ENCODE measurements at places on chromosomes 2 and 18.

DNA sequence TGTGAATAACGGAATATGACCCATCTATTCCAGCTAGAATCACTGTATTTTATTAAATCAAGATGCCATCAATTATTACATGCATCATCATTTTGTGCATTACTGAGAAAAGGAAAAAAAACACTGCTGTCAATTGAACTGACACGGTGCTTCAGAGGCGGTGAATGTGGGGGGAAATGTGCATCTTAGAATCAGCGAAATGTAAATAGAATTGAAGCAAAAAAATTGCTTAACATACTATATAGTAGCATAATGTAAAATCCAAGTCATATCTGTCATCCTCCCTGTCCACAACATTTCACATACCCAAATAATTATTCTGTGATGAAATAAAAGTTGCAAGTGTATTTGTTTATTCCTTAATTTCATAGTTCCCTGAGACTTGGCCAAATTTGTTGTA is 84.6 kb downstream of the PRKRA start:
- DNase-seq: no peak

GRCh38 chr2:45180779-45181178 is 171.5 kb upstream of the SIX2 start:
- no peak for DNase-seq

GRCh38 chr2:120308038-120308910 is 37.7 kb upstream of the INHBB start:
- DNase-seq: no peak

DNA sequence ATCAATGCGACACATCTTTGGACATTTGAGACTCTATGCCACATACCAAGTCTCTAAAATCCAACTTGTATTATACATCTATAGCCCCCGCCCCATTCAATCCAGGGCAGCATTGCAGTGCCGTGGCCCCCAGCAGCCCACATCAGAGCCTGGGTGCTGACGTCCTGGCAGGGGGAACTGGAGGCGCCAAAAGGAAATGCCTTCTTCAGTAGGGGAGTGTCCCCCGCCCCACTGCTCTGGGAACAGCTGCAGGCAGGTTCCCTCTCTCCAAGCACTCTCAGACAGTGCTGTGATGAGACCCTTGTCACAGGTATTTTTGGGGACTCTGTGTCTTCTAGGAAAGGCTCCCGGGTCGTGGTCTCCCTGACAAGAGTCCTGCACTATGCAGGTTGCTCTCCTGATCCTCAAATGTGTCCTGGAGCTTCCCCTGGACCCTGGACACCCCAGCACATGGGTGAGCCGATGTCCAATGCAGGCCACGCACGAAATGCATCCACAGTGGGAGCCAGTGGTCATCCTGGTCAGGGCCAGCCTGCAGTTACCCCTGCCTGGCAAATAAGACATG is 188.7 kb downstream of the RTP5 start:
- DNase-seq: no peak

DNA sequence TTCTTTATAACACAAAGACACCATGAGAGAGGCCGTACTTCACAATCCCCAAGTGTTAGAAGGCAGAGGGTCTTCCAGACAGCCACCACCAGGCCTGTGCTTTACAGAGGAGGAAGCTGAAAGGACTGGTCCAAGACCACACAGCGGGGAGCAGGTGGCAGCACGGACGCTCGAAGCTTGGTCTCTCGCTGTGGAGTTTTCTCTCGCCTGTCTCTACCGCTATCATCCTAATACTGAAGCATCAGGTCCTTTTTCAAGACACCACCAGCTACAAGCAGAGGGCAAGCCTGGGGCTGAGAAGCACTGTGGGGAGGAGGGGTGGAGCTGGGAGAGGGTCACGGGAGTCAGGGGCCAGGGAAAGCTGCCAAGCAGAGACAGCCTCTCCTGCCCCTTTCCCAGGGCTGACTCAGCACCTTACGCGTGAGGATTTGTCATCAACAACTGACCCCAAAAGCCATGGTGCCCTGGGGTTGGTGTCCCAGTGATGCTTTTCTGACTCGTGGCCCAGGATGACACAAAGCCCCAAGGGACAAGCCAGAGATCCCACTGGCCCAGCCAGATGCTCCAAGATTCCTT is 31.9 kb upstream of the FOSL2 start:
- DNase-seq: peak; percentile 84

DNA sequence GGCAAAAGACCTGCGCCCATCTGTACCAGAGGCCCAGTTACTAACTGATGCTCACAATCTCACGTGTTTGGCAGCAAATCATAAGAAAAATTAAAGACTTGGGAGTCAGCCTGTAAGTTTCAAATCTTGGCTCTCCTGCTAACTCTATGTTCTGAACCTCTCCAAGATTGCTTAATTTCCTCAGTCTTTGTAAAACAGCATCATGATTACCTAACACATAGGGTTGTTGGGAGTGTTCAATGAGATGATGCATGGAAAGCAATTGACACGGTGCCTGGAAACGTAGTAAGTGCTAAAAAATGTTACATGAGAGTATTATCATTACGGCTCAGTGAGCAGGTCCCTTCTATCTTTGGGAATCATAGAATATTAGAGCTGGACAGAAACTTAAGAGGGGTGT is 497.6 kb upstream of the TCF4 start:
- DNase-seq: no peak

GRCh38 chr18:39415471-39415870 is 1849.9 kb upstream of the CELF4 start:
- no peak for DNase-seq

- peak; percentile 36 for DNase-seq
These were observed 19.4 kb downstream of the CENPA start for GRCh38 chr2:26805241-26805676.

- no peak for DNase-seq
These were observed 51.5 kb downstream of the TMEM18 start for GRCh38 chr2:625415-626333.

DNA sequence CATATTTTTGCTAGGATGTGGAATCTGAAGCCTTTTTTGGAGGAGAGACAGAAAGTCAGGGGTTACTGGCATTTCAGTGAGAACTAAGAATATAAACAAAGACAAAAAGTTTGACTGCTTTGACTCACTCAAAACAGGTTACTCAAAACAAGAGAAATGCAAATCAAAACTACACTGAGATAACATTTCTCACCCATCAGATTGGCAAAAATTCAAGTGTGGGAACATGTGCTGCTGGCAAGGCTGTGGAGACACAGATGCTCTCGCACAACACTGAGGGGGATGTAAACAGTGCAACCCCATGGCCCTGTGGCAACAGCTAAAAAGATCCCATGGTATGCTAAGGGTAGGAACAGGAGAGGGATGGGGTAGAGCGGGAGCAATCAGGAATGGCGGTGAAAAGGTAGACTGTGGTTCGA is 86.6 kb downstream of the DTNB start:
- DNase-seq: no peak

DNA sequence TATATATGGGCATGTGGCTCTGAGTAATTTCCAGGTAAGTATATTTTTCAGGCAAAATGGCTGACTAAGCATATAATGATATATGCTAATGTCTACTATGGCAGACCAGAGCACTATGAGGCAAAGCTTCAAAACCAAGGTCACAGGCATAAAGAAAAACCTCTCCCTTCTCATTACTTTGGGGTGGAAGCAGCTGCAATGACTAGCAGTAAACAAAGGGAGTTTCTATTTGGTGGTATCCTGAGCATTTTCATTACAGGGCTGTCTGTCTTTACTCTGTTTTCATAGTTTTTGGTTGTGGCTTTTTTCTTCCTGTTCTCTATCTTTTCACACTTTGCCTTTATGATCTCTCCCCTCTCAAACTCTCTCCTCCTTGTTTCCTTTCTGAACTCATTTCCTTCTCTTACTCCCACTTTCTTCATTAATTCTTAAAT is 15.6 kb downstream of the PDE6D start:
- no peak for DNase-seq

DNA sequence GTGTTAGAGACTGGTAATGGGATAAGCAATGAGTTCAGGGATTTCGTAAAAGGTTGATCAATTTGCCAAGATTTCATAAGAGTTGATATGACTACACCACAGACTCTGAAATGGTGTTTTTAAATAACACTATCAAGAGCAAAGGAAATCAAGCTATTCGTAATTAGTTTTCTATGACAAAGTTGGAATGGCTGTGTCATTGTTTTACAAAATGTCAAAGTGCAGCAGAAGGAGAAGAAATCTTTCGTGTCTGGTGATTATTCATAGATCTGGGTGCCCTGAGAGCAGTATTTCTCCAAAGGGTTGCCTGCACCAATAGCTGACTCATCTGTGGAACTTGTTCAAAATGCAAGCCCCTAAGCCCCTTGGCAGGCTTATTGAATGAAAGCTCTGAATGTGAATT is 70.1 kb downstream of the NABP1 start:
- DNase-seq: peak; percentile 9

- DNase-seq: no peak
These were observed 342.4 kb downstream of the INSIG2 start for GRCh38 chr2:118430510-118431164.

GRCh38 chr2:159795841-159796690 is 1.9 kb downstream of the CD302 start:
- no peak for DNase-seq

DNA sequence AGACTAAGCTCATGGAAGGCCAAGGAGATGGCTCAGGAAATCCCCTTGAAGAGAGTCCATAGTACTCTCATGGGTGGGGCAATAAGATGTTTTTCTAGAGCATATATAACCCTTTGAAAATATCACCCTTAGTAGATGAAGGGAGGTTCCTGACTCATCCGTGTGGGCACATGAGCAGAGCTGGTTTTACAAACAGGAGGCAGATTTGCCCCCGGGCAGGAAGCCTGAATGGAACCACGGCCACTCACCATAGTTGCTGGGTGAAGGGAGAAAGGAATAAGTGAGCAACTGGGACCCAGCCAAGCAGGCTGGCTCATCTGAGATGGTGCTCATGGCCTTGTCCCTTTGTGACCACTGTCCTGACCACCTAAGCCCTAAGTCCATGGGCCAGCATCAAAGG is 29.0 kb upstream of the MAPRE3 start:
- no peak for DNase-seq

- DNase-seq: no peak
These were observed 1073.9 kb upstream of the CRIM1 start for GRCh38 chr2:35281702-35282101.

DNA sequence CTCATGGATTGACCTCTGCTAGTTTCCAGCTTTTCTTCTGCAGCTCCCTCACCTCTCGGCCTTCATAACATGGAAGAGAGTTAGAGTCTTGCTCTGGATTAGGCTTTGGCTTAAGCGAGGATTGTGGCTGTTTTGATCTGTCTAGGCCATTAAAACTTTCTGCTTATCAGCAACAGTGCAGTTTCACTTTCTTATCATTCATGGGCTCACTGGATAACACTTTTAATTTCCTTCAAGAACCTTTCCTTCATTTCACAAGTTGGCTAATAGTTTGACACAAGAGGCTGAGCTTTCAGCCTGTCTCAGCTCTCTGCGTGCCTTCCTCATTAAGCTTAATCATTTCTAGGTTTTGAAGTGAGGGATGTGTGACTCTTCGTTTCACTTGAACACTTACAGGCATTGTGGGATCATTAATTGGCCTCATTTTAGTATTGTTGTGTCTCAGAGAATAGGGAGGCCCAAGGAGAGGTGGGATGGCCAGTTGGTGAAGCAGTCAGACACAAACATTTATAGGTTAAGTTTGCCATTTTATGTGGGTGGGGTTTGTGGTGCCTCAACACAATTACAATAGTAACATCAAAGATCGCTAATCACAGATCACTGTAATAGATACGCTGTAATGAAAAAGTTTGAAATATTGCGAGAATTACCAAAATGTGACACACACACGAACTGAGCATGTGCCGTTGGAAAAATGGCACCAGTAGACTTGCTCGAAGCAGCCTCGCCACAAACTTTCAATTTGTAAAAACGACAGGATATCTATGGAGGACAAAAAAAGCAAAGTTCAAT is 129.3 kb downstream of the ZNF236 start:
- no peak for DNase-seq

DNA sequence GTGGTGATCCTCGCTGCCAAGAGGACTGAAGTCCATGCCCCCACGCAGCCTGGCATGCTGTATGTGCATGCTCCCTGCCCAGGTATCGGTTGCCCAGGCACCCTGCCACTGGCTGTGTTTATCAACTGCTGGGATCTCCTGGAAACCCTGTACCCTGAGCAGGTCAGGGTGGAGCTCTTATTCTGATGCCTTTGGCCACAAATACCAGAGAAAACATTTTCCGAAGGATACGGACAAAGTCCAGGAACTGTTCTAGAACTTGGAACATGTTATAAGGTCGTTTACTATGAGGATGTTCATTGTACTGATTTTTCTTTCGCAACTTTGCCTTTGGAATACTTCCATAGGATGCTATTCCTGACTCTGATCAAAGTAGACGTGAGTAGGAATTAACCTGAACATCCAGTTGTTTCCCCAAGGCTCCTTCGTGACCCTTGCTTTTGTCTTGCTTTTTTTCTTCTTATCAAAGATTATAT is 55.2 kb downstream of the TMEM17 start:
- no peak for DNase-seq

- no peak for DNase-seq
These were observed 199.6 kb upstream of the MMADHC start for GRCh38 chr2:149787206-149787605.

DNA sequence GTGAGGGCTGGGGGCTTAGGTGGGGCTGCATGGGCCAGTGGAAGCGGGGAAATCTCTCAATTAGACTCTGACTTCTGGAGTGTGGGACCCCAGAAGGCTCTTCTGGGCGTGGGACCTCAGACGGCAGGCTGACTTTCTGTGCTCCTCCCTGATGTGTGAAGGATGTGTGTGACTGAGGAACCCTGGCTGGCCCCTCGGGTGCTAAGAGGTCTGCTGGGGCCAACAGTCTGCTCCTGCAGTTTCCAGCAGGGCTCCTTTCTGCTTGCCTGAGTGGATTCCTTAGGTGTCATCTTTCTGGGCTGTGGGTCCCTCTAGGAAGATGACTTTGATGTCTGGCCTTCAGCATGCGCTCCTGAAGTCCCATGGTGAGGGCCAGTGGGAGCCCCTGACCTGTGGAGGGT is 167.5 kb downstream of the DYSF start:
- DNase-seq: no peak

All from hepatic stellate cell (primary cell).